ENCODE measurements at places on chromosomes 2 and 18. TPM values are rescaled to one million over a fixed set of nuclear protein-coding genes. Genes with fewer than 3 reads are reported as not detected.

DNA sequence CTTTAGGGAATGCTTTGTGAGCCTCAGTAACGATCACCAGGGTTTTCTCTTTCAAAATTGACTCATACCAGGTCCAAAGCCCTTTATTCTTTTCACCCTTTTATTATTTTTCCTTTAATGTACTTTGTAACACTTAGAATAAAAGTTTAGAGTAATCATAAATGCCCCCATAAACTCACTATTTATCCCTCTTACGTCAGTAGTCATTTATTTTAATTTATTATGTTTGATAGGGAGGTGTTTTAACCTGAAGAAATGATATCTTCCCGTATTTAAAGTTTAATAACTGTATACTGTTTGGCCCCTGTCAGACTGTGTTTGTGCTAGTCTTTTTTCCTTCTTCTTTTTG is 1.1 kb downstream of the TWSG1 start:
- no peak for DNase-seq
- H3K4me3 ChIP-seq, result peak overlapping the region; percentile 79
- H3K27ac ChIP-seq, result peak overlapping the region; percentile 3
- H3K36me3 ChIP-seq, result peaks cover 30% of the 10 kb centered on the region
- no peaks in the 10 kb centered on the region for H3K27me3 ChIP-seq

GRCh38 chr2:16321256-16321655 is 344.4 kb downstream of the CYRIA start:
- no peaks in the 10 kb centered on the region for H3K4me1 ChIP-seq
- no peak for DNase-seq
- no peak overlapping the region for H3K4me3 ChIP-seq
- no peak overlapping the region for H3K27ac ChIP-seq

DNA sequence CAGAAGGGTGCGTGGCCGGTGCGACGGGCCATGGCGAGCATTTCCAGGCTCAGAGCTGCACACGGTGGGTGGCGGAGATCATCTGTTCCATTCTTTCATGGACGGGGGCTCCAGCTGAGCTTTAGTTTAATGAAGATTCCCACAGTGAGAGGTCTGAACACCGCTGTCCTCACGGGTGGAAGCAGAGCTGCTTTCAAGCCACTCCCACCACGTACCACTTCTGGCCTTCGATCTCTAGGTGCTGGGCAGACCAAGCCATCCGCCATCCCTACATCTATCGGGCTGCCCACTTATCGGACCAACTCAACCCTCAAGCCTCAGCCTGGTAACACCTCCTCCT is 18.5 kb downstream of the GPR35 start:
- H3K4me3 ChIP-seq, result no peak overlapping the region
- H3K27me3 ChIP-seq, result peaks cover 12% of the 10 kb centered on the region
- no peak for DNase-seq
- no peaks in the 10 kb centered on the region for H3K4me1 ChIP-seq
- H3K36me3 ChIP-seq, result no peaks in the 10 kb centered on the region

GRCh38 chr18:12597760-12598159 is 60.1 kb downstream of the SPIRE1 start:
- H3K4me3 ChIP-seq, result no peak overlapping the region
- no peak for DNase-seq
- no peaks in the 10 kb centered on the region for H3K4me1 ChIP-seq
- H3K27me3 ChIP-seq, result no peaks in the 10 kb centered on the region
- H3K27ac ChIP-seq, result no peak overlapping the region

DNA sequence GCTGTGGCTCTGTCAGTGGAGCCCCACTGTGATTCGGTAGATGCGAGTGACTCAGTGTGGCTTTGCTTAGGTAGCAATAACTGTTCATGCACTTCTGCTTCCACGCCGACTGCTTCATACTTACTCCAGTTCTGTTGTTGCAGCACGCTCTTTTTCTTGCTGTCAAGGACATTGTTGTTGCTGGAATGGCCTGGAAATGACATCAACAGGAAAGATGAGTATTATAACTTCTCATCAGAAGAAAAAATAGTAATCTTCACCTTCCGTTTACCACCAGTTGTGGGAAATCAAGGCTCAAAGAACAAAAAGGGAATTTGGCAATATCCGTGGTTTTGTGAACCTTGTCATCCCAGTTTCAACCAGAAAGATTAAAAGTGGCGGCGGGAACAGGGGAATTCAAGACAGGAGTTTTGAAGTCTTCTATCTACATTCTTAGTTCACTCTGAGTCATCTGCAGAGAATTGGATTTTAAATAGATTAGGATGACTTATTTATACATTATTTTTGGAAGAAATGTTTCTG is 8.3 kb downstream of the TM4SF20 start:
- H3K27ac ChIP-seq, result no peak overlapping the region
- no peaks in the 10 kb centered on the region for H3K36me3 ChIP-seq
- DNase-seq, result no peak
- no peaks in the 10 kb centered on the region for H3K27me3 ChIP-seq

DNA sequence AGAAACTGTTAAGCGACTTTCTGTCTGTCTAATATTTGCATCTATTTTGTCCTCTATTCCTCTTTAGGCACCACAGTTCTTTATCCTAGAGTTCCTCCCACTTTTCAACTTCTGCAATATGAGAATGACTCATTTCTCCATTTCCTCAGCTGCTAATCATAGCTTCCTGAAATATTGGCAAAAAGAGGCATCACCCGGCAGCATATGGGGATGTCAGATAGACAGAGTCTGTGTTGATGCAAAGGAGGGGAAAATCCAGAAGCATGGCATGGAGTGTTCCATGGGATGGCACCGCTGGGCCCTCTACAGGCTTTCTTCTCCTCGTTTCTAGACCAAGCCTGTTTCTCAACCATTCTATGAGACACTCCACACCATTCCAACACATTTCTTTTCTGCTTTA is 93.4 kb downstream of the DOCK10 start:
- no peaks in the 10 kb centered on the region for H3K4me1 ChIP-seq
- H3K27me3 ChIP-seq, result no peaks in the 10 kb centered on the region
- DNase-seq, result no peak
- H3K27ac ChIP-seq, result no peak overlapping the region
- H3K4me3 ChIP-seq, result no peak overlapping the region

DNA sequence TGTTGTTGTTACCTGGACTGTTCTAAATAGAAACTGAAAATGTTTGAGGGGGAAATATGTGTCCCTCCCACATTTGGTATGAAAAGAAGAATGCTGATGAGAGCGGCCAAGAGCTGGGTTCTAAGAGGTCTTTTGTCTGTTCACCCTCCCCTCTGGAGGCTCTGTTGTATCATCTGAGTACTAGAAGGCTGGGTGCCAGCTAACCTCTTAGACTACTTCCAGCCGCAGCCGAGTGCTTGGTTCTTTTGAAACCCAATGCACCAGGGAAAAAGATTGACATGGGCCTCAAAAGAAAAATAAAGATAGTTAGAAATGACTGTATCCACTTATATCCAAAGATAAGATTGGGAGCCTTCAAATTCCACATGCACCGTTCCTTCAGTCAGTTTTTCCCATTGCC is 255.9 kb downstream of the TXNL1 start:
- H3K36me3 ChIP-seq, result no peaks in the 10 kb centered on the region
- no peak overlapping the region for H3K4me3 ChIP-seq
- no peak overlapping the region for H3K27ac ChIP-seq

GRCh38 chr2:52345082-52345481 is 1313.2 kb upstream of the NRXN1 start:
- no peak for DNase-seq
- no peaks in the 10 kb centered on the region for H3K27me3 ChIP-seq
- H3K4me3 ChIP-seq, result no peak overlapping the region

DNA sequence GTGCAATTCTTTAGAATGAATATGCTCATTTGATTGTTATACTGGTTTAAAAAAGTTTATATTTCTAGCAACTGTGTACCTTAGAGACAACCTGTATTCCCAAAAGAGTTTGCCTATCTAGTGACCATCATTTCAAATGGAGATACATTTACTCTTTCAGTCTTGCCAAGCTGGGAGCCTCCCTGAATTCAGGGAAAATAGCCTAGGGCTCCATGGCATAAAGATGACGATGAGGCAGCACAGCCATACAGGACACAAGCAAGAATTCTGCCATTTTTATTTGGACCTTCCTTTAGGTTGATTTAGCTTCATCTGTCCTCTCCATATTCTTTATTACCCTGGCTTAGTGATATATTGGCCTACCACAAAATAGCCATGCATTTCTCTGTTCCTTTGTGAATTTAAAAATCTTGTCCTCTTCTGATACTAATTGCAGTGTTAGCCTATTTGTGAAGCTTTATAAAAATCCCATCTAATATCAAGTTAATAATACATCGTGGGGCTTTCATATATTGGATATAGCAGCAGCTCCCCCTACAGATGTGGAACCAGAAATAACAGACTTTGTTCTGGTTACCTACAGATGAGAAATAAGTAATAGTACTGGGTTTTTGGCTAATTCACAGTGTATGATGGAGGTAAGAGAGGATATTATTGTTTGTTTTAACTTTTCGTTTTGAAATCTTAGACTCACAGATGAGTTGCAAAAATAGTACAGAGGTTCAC is 1661.9 kb upstream of the PIK3C3 start:
- no peaks in the 10 kb centered on the region for H3K27me3 ChIP-seq
- DNase-seq, result no peak
- H3K4me3 ChIP-seq, result no peak overlapping the region

DNA sequence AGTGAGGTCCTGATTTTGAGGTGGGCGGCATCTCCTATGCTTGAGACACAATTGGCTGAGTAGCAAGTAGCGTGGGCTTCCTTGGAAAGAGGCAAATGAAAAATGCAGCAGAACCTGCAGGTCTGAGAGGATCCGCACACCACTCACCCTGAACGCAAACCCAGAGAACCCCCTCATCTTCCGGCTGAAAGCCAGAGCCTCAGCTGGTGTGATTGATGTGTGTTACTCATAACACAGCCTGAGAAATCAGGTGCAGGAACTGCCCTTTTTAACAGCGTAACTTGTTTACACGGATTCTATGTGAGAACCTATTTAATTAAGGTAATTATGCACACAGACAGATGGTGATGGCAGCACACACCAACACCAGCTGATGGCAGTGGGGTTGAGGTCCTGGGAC is 123.4 kb downstream of the MRO start:
- H3K4me3 ChIP-seq, result no peak overlapping the region
- no peak overlapping the region for H3K27ac ChIP-seq
- H3K36me3 ChIP-seq, result no peaks in the 10 kb centered on the region

- no peaks in the 10 kb centered on the region for H3K27me3 ChIP-seq
- H3K27ac ChIP-seq, result no peak overlapping the region
- H3K36me3 ChIP-seq, result no peaks in the 10 kb centered on the region
- no peak for DNase-seq
These were observed 395.4 kb upstream of the ACVR2A start for GRCh38 chr2:147449323-147449991.

- H3K4me1 ChIP-seq, result no peaks in the 10 kb centered on the region
- no peaks in the 10 kb centered on the region for H3K36me3 ChIP-seq
- no peak overlapping the region for H3K27ac ChIP-seq
- peaks cover 66% of the 10 kb centered on the region for H3K27me3 ChIP-seq
- DNase-seq, result no peak
These were observed 22.4 kb downstream of the GREB1 start for GRCh38 chr2:11556101-11556806.

DNA sequence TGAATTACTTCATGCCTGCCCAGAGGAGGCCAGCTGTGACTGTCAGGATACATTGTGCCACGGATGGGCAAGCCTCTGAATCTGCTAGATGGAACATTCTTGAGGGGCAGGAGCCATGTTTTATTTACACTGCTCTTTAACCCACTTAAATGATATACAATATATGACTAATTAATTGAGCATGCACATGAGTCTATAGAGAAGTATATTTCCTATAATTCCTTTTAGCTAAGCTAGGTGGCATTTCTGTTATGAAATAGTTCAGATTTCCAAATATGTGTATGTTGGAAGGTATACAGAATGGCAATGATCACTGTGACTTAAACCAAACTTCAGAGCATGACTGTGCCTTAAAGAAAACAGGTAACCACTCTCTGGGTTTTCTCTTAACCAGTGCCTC is 131.7 kb downstream of the RAB3GAP1 start:
- 0 out of 3 replicates have a peak, but pooled peaks cover 3% of the 10 kb centered on the region for H3K36me3 ChIP-seq
- no peak overlapping the region for H3K27ac ChIP-seq

GRCh38 chr2:151205571-151205970 is 56.1 kb downstream of the RBM43 start:
- H3K4me3 ChIP-seq, result no peak overlapping the region
- no peak for DNase-seq
- no peak overlapping the region for H3K27ac ChIP-seq
- H3K36me3 ChIP-seq, result no peaks in the 10 kb centered on the region

- peaks cover 9% of the 10 kb centered on the region for H3K27me3 ChIP-seq
- H3K4me3 ChIP-seq, result no peak overlapping the region
- no peaks in the 10 kb centered on the region for H3K36me3 ChIP-seq
- H3K27ac ChIP-seq, result no peak overlapping the region
These were observed 287.1 kb upstream of the ATP5MC3 start for GRCh38 chr2:175468431-175469098.

DNA sequence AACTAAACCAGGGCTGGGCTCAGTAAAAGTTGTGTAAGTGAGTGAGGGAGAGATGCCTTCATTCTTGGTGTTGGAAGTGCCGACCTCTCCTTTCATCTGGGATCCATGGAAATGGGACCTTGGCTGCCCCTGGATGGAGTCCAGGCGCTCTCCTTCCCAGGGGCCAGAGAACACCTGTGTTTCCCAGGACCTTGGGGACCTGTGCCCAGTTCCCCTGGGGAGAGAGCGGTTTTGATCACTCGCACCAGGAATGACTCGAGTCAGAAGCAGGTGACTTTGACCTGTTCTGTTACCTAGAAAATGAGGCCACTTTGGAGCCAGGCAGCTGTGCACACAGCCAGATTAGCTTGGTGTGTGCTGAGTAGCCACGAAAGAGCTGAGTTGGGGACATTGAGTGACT is 97.3 kb downstream of the SH3BP4 start:
- no peak overlapping the region for H3K4me3 ChIP-seq
- DNase-seq, result no peak
- no peak overlapping the region for H3K27ac ChIP-seq

- no peak overlapping the region for H3K4me3 ChIP-seq
- H3K36me3 ChIP-seq, result no peaks in the 10 kb centered on the region
- H3K27me3 ChIP-seq, result peaks cover 12% of the 10 kb centered on the region
- no peaks in the 10 kb centered on the region for H3K4me1 ChIP-seq
These were observed 53.1 kb downstream of the AP1S3 start for GRCh38 chr2:223784221-223784772.

DNA sequence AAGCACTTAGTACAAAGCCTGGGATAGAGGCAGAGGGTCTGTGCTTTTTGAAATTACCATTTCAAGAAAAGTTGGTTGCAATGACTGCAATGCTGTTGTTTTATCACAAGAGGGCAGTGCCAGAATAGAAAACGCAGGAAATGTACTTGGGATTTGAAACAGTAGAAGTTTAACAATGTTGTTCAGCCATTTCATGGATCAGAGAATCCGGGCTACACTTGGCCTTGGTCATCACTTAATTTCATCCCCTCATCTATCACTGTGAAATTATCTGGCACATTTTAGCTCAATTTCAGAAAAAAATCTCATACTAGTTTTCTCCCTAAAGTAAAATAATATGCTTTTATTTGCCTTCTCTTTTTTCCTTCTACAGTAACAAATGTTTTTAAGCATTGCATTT is 70.8 kb downstream of the RAPGEF4 start:
- no peak overlapping the region for H3K27ac ChIP-seq
- H3K27me3 ChIP-seq, result no peaks in the 10 kb centered on the region
- H3K4me3 ChIP-seq, result no peak overlapping the region
- no peaks in the 10 kb centered on the region for H3K36me3 ChIP-seq

GRCh38 chr2:143802242-143802641 is 673.0 kb downstream of the ARHGAP15 start:
- no peak overlapping the region for H3K4me3 ChIP-seq
- no peak for DNase-seq
- no peaks in the 10 kb centered on the region for H3K27me3 ChIP-seq
- no peak overlapping the region for H3K27ac ChIP-seq
- no peaks in the 10 kb centered on the region for H3K36me3 ChIP-seq

Gene ANKRD29
- total RNA-seq, result not detected

Gene ASPRV1
- 0.60 TPM for total RNA-seq

Gene KCNK3
- 0.20 TPM for total RNA-seq

Gene EPB41L3
- total RNA-seq, result 0.44 TPM

Gene ILKAP
- 31.8 TPM for total RNA-seq

Gene SIGLEC15
- not detected for total RNA-seq

Gene ATP6V1C2
- total RNA-seq, result not detected

Gene EVX2
- not detected for total RNA-seq

All from K562 (cell line).